ENCODE measurements at places on chromosomes 4 and X.

GRCh38 chrX:46712764-46713163 lies 46.2 kb downstream of the SLC9A7 start:
- DNase-seq = no peak
- H3K4me1 ChIP-seq = no peaks in the 10 kb centered on the region
- no peaks in the 10 kb centered on the region for H3K36me3 ChIP-seq
- H3K27ac ChIP-seq = no peak overlapping the region
- no peaks in the 10 kb centered on the region for H3K27me3 ChIP-seq
- no peak overlapping the region for H3K4me3 ChIP-seq

- H3K27ac ChIP-seq = no peak overlapping the region
- H3K4me3 ChIP-seq = no peak overlapping the region
Measured at GRCh38 chrX:40188573-40189417, 91.0 kb upstream of the BCOR start.

GRCh38 chr4:6123976-6124375 lies 76.4 kb downstream of the JAKMIP1 start:
- DNase-seq = no peak
- H3K27ac ChIP-seq = no peak overlapping the region
- no peak overlapping the region for H3K4me3 ChIP-seq

DNA sequence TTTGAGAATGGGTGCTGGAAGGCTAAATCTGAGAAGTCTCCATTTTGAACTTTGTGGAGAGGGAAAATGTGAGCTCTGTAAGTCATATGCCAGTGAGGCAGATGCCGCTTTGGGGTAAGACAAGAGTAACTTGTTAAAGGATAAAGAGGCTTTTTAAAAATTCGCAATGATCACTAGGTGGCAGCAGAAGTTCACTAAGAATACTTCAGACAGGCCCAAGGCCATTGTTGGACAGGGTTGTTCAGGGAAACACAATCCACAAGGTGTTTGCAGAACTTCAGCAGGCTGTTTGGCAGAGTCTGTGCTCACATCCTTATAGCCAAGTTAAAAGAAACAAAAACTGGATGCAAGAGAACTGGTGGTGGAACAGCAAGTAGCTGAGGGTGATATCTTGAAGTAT lies 13.7 kb upstream of the PIGA start:
- no peaks in the 10 kb centered on the region for H3K27me3 ChIP-seq
- no peak overlapping the region for H3K4me3 ChIP-seq
- DNase-seq = no peak
- no peaks in the 10 kb centered on the region for H3K4me1 ChIP-seq
- H3K36me3 ChIP-seq = no peaks in the 10 kb centered on the region

- H3K4me1 ChIP-seq = no peaks in the 10 kb centered on the region
- no peaks in the 10 kb centered on the region for H3K36me3 ChIP-seq
- DNase-seq = no peak
- H3K27me3 ChIP-seq = no peaks in the 10 kb centered on the region
- no peak overlapping the region for H3K27ac ChIP-seq
Measured at GRCh38 chrX:115467961-115468360, 93.0 kb upstream of the PLS3 start.

GRCh38 chrX:9293051-9293496 lies 171.8 kb upstream of the TBL1X start:
- no peaks in the 10 kb centered on the region for H3K4me1 ChIP-seq
- H3K36me3 ChIP-seq = no peaks in the 10 kb centered on the region
- H3K27me3 ChIP-seq = no peaks in the 10 kb centered on the region
- no peak overlapping the region for H3K4me3 ChIP-seq

DNA sequence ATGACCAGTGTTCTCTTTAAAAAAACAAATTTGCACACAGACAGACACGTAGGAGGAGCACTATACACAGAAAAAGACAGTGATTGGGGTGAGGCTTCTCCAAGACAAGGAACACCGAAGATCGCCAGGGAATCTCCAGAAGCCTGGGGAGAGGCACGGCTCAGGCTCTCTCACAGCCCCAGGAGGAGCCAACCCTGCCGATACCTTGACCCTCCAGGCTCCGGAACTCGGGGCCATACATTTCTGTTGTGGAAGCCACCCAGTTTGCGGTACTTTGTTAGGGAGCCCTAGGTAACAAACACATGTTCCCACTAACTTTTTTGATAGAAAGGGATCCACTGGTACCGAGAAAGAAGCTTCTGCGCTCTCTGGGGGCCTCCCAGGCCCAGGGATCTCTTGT lies 55.8 kb downstream of the DCTD start:
- no peaks in the 10 kb centered on the region for H3K4me1 ChIP-seq
- no peaks in the 10 kb centered on the region for H3K27me3 ChIP-seq
- H3K4me3 ChIP-seq = no peak overlapping the region
- no peak for DNase-seq
- no peak overlapping the region for H3K27ac ChIP-seq

GRCh38 chr4:88709989-88710388 lies 12.4 kb upstream of the NAP1L5 start:
- H3K36me3 ChIP-seq = peaks cover 53% of the 10 kb centered on the region
- no peaks in the 10 kb centered on the region for H3K4me1 ChIP-seq
- no peak for DNase-seq
- H3K27me3 ChIP-seq = no peaks in the 10 kb centered on the region

DNA sequence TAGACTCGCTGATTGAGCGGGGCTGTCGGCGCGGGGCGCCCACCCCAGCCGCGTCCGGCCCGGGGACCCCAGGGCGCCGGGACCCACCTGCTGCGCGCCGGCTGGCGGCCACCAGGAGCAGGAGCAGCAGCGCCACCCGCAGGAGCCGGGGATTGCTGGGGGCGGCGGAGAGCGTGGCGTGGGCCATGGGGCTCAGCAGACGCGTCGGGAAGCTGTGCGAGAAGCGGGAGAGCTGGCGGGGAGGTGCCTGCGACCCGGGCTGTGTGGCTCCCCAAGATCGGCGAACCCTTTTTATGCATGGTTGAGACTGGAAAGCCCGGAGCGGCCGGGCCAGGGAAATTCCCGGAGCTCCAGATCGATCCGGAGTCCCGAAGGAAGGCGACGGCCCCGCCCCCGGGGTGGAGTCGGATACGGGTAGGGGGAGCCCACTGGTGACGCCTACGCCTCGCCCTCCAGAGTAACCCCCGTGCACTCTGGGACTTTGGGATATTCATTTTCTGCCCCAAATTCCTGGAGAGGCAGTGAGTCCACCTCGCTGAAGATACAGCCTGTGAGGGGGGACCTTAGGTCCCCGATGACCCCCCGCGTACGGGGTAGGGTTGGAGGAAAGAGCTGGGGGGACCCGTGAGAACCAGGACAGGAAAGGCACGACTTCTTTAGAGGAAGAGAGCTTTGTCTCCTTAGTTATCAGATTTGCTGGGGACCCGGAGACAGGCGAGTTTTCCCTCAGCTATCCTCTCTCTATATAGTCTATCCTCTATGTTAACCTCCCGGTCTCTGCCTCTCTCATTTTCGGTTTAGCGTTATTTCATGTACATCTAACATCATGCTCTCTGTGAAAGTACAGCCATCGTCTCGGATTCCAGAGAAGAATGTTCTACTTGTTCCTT lies at the start of gene CXCL3:
Gene CXCL3 (minus strand): TSS at position 265 of the 890 bp plus-strand sequence. CDS start 78 bp downstream, at position 187.
- peaks cover 2% of the 10 kb centered on the region for H3K4me1 ChIP-seq
- H3K36me3 ChIP-seq = no peaks in the 10 kb centered on the region
- DNase-seq = no peak
- no peak within 1 kb of the TSS for H3K27ac ChIP-seq

GRCh38 chr4:13529128-13529919 lies 15.0 kb downstream of the NKX3-2 start:
- no peaks in the 10 kb centered on the region for H3K36me3 ChIP-seq
- peaks cover 94% of the 10 kb centered on the region for H3K27me3 ChIP-seq
- no peak overlapping the region for H3K27ac ChIP-seq
- DNase-seq = no peak
- H3K4me1 ChIP-seq = peaks cover 21% of the 10 kb centered on the region

DNA sequence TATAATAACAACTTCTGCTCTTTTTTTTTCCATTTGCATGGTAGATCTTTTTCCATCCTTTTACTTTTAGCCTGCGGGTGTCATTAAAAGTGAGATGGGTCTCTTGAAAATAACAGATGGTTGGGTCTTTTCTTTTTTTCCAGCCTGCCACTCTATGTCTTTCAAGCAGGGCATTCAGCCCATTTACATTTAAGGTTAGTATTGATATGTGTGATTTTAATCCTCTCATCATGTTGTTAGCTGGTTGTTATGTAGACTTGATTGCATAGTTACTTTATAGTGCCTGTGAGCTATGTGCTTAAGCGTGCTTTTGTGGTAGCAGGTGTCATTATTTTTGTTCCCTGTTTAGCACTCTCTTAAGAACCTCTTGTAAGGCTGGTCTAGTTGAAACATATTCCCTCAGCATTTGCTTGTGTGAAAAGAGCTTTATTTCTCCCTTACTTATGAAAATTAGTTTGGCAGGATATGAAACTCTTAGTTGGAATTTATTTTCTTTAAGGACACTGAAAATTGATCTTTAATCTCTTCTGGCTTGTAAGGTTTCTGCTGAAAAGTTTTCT lies 326.1 kb downstream of the SH3BGRL start:
- DNase-seq = no peak
- H3K27ac ChIP-seq = no peak overlapping the region
- no peak overlapping the region for H3K4me3 ChIP-seq
- H3K36me3 ChIP-seq = no peaks in the 10 kb centered on the region

- DNase-seq = no peak
- H3K27me3 ChIP-seq = no peaks in the 10 kb centered on the region
- no peaks in the 10 kb centered on the region for H3K36me3 ChIP-seq
- no peak overlapping the region for H3K4me3 ChIP-seq
- no peak overlapping the region for H3K27ac ChIP-seq
- H3K4me1 ChIP-seq = no peaks in the 10 kb centered on the region
Measured at GRCh38 chrX:148610328-148610698, 109.9 kb downstream of the AFF2 start.

DNA sequence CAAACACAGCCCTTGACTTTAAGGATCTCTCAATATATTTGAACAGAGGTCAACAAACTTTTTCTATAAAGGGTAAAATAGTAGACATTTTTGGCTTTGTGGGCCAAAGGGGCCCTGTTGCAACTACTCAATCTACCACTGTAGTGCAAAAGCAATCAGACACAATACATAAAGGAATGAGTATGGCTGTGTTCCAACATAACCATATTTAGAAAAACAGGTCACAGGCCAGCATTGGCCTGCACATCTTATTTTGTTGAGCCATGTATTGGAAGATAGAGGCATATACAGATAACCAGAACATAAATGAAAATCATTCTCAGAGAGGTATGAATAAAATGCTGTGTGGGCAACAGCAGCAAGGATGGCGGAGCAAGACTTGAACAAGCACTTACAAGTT lies 49.8 kb downstream of the MID1 start:
- no peak overlapping the region for H3K27ac ChIP-seq
- H3K27me3 ChIP-seq = no peaks in the 10 kb centered on the region
- no peaks in the 10 kb centered on the region for H3K4me1 ChIP-seq
- H3K36me3 ChIP-seq = no peaks in the 10 kb centered on the region
- DNase-seq = no peak

GRCh38 chrX:14363728-14364127 lies 165.6 kb upstream of the GLRA2 start:
- no peak for DNase-seq
- no peak overlapping the region for H3K4me3 ChIP-seq
- no peaks in the 10 kb centered on the region for H3K27me3 ChIP-seq
- no peaks in the 10 kb centered on the region for H3K36me3 ChIP-seq

DNA sequence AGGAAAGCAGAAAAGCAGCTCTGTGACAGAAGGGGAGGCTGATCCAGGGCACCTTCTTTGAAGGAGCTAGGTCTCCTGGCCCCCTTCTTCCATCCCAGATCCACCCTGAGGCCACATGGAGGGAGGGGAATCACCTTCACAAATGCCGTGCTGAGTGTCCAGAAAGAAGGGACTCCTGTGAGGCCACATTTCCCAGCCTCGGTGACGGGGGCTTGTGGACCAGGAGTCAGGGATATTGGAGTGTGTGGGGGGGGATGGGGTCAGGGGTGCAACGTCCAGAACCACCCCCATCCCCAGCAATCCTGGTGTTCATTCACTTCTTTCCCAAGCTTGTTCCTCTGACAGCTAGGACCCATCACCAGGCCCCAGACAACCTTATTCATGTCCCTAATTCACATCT lies 4.7 kb downstream of the TIMM17B start:
- no peak overlapping the region for H3K4me3 ChIP-seq
- peaks cover 8% of the 10 kb centered on the region for H3K4me1 ChIP-seq
- DNase-seq = no peak
- H3K27ac ChIP-seq = no peak overlapping the region

DNA sequence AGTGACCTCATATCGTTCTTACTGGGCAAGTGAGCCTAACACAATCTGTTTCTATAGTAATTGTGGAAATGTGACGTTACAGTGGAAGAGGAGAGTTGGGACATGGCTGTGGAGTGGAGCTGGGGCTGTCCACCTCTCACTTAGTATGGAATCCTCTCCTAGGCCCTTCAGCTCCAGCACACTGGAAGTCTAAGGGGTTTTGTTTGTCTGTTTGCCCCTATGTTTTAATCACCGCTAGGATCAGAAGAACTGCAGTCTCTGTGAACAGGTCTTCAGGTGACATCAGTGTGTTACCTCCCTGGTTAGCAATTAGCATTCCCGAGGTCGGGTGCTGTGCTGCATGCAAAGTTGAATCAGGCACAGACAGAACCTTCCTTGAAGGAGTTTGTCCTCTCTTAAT lies 49.3 kb upstream of the CLDN34 start:
- no peak overlapping the region for H3K4me3 ChIP-seq
- H3K36me3 ChIP-seq = no peaks in the 10 kb centered on the region
- no peaks in the 10 kb centered on the region for H3K4me1 ChIP-seq

DNA sequence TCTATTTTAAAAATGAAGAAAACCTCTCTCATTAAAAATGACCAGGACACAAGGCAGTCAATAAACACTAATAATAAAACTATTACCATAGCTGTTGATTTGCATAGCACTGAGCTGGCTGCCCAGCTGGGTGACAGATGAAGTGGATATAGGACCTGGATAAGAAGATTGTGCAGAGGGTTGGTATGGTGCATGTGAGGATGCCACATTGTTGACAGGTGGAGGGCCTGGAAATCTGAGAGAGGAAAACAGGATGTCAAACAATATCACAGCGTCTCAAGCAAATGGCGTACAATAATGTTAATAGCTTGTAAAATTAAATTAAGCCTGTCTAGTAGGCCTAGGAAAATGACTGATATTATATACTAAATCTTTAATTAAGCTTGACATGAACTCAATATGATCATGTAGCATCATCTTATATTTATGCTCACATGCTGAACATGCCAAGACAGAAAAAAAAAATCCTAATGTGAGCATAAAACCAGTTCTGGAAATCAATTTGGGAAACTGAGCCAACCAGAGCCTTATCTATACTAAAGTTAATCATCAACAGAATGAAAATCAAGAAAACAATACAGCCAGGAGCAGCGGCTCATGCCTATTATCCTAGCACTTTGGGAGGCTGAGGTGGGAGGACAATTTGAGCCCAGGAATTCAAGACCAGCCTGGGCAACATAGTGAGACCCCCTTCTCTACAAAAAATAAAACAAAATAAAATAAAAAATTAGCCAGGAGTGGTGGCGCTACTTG lies 18.6 kb downstream of the SEC24D start:
- H3K27me3 ChIP-seq = no peaks in the 10 kb centered on the region
- H3K27ac ChIP-seq = no peak overlapping the region
- H3K4me1 ChIP-seq = no peaks in the 10 kb centered on the region
- DNase-seq = no peak
- H3K4me3 ChIP-seq = no peak overlapping the region

GRCh38 chrX:40807384-40807783 lies 72.0 kb upstream of the MED14 start:
- no peaks in the 10 kb centered on the region for H3K36me3 ChIP-seq
- H3K4me3 ChIP-seq = no peak overlapping the region
- H3K4me1 ChIP-seq = no peaks in the 10 kb centered on the region
- DNase-seq = no peak
- H3K27me3 ChIP-seq = no peaks in the 10 kb centered on the region

Data from effector memory CD4-positive, alpha-beta T cell (primary cell).